Ammon's horn (tissue), 1 donor: ENCODE measurements at places on chromosomes 1 and 21.
A peak's percentile ranks its signal among the peaks of the same experiment; 100 is the strongest.

DNA sequence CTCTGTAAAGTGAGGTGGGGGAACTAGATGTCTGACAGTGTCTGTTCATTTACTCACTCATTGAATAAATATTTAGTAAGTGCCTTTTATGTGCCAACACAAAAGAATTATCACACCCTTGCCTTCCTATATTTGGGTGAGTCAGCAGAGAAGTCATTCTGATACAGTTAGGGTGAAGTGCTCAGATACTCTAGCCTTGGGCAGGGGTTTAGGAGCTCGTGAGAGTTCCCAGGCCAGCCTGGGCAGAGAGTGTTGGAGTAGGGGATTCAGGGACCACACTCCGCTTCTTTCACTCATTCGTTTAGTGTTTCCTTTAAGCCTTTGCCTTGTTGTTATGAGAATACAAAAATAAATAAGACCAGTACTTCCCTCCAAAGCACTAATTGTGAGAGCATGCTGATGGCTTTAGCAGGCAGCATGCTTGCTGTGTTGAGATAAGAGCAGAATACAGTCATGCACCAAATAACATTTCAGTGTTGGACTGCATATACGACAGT, 83.9 kb downstream of the DYRK1A start:
- DNase-seq, result no peak

DNA sequence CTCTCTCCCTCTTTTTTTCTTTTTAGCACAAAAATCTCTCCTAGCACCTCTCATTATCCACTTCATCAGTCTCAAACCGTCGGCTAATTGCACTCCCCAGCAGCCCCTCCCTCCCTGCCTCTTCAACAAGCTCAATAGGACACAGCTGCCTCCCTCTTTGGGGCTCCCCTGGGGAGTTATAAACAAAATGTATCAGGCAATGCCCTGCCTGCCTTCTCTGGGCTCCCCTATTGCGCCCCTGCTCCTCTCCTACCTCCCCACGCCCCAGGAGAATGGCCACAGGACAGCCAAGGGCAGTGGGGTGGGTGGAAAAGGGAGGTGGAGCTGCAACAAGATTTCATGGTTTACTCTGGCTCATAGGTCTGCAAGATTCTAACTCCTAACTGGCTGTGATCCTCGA, 147.1 kb upstream of the GRIK3 start:
- DNase-seq, result no peak

DNA sequence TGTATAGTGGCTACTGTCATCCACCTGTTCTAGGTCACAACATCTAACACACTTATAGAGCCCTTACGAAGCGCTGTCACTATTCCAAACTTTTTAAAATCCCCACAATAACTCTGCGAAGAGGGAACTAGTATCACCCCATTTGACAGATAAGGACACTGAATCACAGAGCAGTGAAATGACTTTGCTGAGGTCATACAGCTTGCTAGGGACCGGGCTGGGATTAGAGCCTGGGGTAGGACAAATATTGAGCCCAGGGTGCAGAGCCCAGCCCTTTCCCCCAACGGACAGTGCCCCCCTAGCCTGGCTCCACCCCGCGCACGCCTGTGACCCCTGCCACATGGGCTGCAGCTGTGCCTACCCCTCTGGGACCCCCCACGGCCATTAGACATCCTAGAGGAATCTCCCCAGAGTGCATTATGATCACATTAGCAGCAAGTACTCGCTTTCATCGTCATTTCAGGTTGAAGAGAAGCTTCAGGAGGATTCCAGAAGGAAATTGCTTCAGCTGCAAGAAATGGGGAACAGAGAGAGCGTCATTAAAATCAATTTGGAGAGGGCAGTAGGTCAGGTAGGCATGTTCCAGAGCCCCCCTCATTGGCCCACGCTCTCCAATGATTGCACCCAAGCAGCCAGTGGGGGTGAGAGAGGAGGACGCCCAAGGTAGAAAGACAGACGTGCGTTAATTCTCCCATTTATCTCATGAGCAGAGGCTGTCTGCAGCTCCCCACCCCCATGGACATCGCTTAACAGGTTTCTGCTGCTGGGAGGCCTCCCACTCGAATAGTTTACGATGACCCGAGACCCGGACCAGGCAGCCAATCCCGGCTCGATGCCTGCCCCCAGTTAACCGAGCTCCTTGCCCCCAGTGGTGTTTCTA, 77.2 kb downstream of the FHAD1 start:
- DNase-seq, result no peak

DNA sequence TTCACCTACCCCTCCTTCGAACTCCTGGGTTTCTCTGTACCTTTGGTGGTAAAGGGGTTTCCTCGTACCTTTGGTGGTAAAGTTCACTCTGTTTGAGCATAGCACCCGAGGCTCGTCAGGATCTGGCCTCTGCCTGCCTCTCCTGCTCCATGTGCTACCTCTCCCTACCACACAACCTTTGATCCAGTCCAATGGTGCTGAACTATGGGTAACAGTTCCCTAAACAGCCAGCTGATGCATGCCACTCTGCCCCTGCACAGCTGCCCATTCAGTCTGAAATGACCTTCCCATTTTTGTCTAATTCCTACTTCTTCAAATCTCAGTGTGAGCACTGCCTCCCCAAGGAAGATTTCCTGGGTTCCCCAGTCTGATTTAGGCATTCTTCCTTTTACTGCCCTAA, 14.0 kb downstream of the OVAAL start:
- DNase-seq, result no peak

DNA sequence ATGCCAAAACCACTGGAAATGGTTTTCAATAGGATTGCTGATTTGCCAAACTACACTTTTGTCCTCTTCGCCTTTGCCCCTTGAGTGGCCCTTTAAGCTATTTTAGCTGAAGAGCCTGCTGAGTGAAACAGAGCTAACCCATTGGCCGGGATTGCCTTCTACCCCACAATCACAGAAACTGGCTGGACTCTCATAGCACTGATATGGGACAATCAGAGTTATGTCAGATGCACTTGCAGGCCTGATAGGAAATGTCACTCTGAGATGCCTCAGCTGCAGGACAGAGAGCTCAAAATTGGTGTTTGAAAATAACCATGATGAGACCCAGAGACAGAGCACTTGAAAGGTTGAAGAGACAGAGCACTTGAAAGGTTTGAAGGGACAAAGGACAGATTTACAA, 354.4 kb downstream of the BRINP2 start:
- DNase-seq, result no peak

GRCh38 chr21:28294051-28294450, 698.6 kb downstream of the LTN1 start:
- DNase-seq, result no peak

- DNase-seq, result no peak
Measured at GRCh38 chr1:22712502-22713271, 2.0 kb downstream of the EPHB2 start.

DNA sequence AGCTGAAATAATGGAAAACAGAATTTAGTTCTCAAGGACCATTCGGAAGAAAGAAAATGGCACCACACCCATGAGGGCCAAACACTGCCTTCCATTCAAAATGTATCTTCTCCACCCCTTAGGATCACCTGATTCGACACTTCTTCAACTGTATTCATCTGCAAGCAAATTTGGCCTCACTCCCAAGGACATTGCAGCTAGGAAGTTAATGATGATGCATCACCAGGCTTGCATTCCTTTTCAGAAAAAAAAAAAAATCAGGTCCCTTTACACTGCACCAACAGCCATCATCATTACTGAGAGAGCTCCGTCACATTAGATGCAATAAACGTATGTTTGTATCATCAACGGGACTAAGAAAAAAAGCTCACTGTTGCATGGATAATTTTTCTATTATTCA, 368.3 kb downstream of the PCP4 start:
- no peak for DNase-seq

DNA sequence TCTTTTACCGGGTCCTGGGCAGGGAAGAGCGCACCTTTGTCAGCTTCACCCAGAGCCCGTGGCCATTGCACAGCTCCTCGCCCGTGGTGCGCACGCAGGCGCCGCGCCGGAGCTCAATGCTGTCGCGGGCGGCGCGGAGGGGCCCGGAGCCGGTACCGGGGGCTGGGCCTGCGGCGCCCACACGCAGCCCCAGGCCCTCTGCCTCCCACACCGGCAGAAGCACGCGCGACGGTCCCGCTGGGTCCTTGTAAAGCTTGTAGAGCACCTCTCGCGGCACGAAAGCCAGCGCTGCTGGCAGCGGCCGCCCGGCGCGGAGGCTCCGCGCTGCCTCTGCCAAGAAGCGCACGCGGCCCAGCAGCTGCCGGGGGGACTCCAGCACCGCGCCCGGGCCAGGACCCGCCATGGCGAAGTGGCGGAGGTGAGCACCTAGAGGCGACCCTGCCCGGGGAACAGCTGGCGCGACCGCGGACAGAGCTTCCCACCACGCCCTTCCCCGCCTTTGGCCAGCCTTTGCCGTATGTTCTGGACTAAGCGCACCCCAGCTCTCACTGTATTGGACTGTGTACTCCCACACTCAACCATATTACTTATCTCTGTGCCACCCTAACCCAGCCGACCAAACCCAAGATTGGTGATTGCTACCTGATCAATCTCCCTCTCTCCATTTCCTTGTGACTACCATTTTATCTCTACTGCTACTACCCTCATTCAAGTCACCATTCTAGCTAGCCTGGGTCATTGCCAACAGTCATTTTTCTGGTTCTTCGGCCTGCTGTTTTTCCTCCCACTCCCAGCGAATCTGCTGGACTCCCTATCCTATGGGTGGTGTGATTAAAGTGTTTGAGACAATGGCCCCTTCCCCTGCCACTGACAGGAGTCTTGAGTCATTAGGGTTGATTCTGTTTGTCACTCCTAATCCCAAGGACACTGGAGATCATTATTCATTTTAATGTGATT, at the start of gene HECTD3:
Gene HECTD3, minus strand, starts transcription at position 470 of the 957 bp plus-strand sequence. Its CDS starts 67 bp downstream, at position 403.
- DNase-seq, result peak; percentile 94

DNA sequence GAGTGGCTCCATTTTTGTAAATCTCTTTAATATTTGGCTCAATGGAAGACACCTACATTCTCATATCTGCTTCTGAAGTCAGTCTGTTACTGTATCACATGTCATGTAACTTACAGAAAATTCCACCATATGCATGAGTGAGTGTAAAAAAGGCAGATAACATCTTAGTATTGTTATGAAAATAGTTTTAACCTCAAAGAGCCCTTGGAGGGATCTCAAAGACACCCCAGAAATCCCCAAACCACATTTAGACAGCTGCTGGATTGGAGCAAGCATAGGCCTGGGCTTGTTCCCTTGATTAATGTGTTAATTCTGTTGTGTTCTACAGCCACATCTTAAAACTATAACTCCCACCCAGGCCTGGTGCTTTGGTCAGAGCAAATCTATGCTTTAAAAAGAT, 16.9 kb downstream of the MACO1 start:
- no peak for DNase-seq

- DNase-seq, result no peak
Measured at GRCh38 chr1:77625250-77625649, 57.2 kb downstream of the ZZZ3 start.

DNA sequence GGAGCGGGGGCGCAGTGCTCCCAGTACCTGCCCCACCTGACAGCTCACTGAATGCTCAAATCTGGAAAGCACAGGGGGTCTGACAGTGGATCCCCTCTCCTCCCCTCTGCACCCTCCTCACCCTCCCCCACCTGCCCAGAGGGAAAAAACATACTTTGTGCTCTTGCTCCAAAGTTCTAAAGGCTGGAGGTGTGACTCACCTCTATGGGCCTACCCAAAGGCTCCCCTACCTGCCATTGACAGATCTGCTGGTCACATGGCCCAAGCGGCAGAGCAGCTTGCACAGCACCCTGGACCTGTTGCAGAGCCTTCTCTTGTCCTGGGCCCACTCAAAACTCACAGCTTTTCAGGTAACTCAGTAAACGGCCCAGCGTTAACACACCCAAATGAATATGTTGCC, 55.7 kb downstream of the ADSS2 start:
- no peak for DNase-seq
